ENCODE measurements at places on chromosomes 11 and 22.
A peak's percentile ranks its signal among the peaks of the same experiment; 100 is the strongest.

- no peak for DNase-seq
These were observed 3.9 kb downstream of the MFNG start for GRCh38 chr22:37482244-37482643.

DNA sequence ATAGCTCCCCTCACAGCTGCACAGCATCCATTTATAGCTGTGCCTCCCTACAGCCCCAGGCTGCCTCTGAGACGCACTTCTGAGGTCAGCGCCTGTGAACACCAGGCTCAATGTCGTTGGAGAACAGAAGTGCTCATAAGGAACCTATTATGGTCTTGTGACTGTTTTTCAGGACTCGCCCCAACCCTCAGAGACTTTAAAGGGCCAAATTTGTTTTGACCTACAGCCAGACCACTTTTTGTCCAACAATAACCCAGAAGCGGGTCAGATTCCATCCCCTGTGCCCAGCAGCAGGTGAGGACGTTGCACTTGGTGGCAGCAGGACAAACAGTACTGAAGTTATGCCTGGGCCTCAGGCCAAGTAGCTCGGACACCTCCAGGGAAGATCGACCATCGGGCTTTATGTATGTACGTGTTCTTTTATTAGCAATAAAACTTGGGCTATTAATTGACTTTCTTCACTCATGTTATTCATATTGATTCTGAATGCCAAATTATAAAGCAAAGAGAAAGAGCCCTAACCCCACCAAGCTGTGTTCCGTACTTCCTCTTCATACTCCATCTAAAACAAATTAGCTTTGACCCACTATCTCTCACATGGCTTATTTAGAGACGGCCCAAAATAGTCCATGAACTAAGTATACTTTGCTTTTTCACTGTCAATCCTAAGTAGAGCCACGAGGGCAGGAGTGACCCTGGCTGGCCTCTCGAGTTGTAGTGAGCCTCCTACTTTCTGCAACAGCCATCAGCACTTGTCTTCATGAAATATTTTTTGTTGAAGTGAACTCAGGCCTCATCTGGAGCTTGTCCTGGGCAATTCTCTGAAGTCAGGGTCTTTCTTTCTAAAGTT is 92.3 kb upstream of the PAX6 start:
- no peak for DNase-seq

DNA sequence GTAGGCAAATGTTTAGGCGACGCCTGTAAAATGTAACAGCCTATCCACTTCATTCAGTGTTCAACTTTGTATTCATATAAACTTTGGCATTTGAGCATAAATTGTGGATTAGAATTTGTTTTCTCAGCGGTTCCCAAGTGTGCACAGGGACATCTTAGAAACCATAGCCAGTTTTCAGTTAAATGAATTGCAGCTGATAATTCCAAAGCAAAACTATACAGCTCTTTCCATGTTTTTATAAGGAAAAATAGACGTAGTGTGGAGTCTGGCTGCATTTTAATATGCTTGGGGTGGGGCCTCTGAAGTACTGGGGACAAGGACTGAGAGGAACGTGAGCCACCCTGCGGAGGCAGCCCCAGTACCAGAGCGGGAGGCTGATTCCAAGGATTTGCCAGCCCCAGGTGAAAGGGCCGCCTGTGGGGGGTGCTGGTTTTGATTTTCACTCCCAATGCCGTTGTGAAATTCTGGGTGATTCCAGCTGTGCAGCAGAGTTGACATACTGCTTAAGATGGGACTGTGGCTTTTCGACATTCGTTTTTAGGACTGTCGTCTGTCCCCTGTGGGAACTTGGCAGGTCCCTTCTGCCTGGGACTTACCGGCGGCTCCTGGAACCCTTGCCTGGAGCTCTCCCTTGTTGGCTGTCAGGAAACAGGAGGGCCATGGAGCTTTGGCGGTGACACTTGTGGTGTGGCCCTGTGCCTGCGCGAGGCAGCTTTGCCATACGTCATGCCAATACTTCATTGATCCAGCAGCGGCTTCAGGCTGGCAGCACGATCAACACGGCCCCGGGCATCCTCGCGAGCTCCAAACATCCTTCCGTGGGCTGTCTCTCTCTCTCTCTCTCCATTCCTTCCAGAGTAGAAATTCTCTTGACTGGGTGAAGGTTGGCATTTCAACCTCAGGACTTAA is 370.9 kb downstream of the TBC1D22A start:
- no peak for DNase-seq

DNA sequence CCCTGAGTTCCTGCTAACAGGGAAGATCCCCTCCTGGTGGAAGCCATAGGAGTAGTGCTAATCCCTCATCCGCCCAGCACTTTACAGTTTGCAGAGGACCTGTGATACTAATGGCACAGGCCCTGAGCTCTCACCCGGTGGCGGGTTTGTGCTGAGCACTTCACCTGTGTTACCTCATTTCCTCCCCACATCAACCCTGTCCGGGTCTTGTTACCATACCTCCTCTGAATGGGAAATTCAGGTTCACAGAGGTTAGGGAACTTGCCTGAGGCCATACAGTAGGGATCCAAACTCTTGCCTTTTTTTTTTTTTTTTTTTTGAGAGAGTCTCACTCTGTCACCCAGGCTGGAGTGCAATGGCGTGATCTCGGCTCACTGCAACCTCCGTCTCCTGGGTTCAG is 25.2 kb downstream of the CAPN1 start:
- DNase-seq, result no peak

GRCh38 chr11:2467695-2468055 is 22.9 kb downstream of the KCNQ1 start:
- no peak for DNase-seq

DNA sequence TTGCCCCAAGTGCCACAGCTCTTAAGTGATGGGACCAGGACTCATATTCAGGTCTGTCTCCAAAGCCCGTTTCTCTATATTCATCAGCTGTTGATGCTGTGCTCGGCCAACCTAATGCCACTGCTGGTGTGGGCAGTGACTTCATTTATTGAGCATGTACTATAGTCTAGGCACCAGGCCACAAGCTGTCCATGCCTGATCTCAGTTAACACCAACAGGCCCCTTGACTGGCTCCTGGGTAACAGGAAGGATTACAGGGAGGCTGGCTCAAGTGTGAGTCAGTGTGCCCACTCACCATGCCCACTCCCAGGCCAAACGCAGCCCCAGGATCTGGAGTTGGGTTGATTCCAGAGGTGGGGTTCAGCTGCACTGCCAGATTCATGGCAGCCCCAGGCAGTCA is 8.6 kb upstream of the CRYBB2 start:
- DNase-seq, result no peak

DNA sequence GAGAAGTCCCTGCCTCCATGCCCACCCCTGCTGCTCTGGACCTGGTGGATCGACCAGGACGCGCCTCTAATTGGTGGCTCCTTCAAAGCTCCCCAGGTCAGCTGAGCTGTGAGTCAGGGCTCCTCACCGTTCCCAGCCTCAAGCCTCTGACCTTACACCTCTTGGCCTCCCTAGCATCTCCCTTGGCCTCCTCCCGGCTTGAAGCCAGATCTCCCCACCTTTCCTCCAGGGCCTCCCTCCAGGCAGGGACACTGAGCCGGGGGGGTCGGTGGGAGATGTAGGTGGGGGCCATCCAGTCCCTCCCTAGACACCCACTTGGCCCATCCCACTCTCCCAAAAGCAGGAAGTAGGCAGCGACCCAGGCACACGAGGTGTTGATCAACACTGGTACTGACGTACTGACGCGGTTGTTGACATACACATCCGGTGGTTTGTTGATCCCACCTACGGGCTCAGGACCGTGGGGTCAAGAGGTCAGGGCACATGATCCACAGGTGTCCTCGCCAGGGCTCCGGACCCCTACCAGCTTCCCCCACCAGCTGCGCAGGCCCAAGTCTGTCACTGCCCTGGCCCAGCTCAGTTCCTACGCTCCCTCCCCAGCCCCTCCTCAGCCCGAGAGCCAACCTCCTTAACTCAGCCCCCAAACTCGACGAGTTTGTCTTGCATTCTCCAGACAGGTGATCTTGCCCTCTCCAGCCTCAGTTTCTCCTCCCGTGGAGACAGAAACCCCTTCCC is 802 bp downstream of the ATG2A start:
- no peak for DNase-seq

DNA sequence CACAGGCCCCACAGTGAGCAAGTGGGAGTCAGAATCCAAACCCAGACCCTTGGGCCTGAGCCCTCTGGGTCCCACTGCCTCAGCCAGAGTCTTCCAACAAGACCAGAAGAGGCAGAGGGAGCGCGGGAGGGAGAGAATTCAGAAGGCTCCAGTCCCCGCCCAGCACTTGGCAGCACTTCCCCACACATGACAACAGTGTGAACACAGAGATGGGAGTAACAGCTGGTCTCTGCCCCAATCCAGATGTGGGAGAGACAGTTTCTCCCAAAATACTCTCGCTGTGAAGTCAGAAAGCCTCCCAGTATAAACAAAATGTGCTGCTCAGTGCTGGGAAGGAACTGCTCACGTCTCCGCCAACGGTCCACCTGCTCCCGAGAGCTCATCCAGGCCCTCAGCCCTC is 219.9 kb downstream of the MN1 start:
- peak; percentile 78 for DNase-seq

GRCh38 chr11:45258982-45259530 is 27.1 kb downstream of the SYT13 start:
- no peak for DNase-seq

- no peak for DNase-seq
These were observed 56.5 kb downstream of the POLD3 start for GRCh38 chr11:74648894-74649293.

DNA sequence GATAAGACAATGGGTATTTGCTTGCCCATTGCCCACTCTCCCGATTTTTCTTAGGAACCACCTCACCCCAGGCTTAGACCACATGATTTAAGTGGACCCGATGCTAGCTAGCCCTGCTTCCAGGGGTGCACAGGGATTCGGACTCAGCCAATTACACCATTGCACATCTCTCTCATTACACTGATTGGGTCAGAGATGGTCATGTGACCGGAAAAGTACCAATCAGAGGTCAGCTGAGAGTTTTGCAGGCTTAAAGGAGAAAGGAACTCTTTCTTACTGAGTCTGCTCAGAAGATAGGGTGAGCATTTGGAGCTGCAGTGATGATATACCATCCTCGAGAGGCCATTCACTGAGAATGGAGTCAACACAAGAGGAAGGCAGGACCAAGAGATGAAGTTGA is 12.2 kb upstream of the ANKK1 start:
- peak; percentile 13 for DNase-seq

- DNase-seq, result peak; percentile 30
These were observed 3.2 kb downstream of the TPST2 start for GRCh38 chr22:26586556-26587325.

- no peak for DNase-seq
These were observed 26.1 kb downstream of the BRD1 start for GRCh38 chr22:49801391-49802060.

DNA sequence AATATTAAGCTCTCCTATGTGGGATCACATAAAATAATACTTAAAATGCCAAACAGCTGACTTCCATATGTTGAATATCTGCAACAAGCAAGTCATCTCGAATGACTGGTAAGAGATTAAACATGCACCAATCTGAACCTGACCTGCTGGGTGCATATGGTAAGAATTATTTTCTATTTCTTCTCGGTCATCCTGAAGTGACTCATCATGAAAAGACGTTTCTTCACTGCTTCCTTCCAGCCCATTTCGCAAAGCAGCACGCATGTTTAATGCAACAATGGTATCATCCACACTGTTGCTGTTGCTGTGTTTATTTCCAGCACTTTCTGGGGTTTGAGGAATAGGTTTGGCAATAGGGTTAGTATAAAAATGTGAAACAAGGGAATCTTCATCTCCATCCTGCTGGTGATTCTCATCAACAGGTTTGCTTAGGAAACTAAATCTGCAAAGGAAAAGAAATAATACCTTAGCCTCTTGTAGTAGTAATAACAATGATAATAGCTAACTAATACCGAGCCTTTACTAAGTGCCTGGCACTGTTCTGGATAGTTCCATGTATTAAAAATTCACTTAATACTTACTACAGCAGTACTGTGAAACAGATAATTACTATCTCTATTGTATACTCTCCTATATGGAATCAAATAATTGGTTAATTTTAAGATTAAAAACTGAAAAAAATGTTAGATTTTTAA is 52.0 kb upstream of the CHRNA10 start:
- peak; percentile 96 for DNase-seq

DNA sequence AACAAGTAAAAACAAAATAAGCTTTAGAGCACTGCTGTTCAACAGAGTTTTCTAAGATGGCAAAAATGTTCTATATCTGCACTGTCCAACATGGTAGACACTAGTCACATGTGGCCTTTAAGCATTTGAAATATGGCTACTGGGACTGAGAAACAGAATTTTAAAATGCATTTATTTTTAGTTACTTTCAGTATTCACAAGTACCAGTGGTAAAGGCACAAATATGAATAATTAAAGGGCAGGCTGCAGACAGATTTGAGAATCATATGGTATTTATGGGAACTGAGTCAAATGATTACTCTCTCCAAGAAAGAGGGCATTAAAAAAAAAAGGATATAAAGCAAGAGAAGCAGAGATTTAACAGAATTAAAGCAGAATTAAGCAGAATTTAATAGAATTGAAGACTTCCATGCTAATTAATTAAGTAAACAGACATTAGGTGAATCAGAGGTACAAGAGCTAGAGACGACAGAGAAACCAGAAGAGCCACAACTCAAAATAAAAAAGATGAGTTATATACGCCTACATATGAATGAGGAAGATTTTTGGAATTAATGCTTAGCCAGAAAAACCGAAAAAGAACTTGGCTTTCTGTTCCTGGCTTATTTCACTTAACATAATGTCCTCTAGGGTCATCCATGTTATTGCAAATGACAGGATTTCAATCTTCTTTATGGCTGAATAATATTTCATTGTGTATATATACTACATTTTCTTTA is 160.4 kb downstream of the ATG16L2 start:
- no peak for DNase-seq

DNA sequence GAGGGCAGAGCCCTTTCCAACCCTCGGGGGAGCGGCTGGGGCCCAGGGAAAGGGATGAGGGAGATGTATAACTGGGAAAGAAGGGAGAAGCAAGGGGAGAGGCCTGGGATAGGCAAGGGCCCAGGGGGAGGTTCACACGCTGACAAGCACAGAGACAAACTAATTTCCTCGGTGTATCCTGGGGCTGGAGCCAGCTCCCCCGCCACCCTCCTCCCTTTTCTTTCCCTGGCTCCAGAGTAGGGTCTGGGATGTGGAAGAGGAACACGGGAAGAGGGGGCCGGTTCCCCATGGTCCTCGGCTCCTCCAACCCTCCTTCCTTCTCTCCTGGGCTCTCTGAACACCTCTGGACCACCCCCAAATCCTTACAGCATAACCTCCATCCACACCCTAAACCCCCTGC is 6.9 kb downstream of the CLCF1 start:
- DNase-seq, result peak; percentile 74

- no peak for DNase-seq
These were observed 800.6 kb downstream of the NTM start for GRCh38 chr11:132171031-132171430.

All from cardiac muscle cell (in vitro differentiated cells and primary cell).